ENCODE measurements at places on chromosomes 1 and 21.

DNA sequence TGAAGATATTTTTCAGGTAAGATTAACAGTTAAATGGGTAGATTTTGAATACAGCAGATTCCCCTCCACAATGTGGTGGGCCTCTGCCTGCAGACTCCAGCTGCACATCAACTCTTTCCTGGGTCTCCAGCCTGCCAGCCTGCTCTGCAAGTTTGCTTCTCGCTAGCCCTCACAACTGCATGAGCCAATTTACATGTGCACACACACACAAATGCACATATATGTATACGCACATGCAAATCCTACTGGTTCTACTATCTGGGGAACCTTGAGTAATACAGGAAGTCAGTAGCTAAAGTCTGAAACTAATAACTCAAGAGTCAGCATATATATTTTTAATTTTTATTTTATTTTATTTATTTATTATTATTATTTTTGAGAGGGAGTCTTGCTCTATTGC is 34.8 kb upstream of the QSOX1 start:
- no peaks in the 10 kb centered on the region for H3K4me1 ChIP-seq
- no peak for DNase-seq
- H3K27me3 ChIP-seq: no peaks in the 10 kb centered on the region
- H3K4me3 ChIP-seq: no peak overlapping the region
- H3K27ac ChIP-seq: no peak overlapping the region
- no peaks in the 10 kb centered on the region for H3K36me3 ChIP-seq

DNA sequence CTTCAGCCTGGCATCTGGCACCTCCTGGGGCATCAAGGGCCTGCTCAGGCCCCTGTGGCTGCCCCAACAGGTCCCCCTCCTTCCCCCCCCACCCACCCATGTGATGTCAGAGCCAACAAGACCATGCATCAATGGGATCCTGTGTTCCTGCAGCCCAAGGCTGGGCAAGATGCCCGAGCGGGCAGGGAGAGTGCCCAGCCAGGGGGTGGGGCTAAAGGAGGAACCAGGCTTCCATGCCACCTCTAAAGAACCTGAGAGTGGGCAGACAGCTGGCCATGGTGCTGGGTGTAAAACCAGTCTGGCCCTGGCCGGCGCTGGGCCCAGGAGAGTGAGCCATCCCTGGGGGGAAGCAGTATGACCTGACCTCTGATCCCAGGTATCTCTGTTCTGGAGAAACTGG is 7.6 kb downstream of the COL16A1 start:
- H3K4me3 ChIP-seq: no peak overlapping the region
- H3K36me3 ChIP-seq: no peaks in the 10 kb centered on the region
- no peak for DNase-seq
- H3K27me3 ChIP-seq: no peaks in the 10 kb centered on the region

- no peak overlapping the region for H3K27ac ChIP-seq
- H3K4me3 ChIP-seq: no peak overlapping the region
- no peaks in the 10 kb centered on the region for H3K36me3 ChIP-seq
- no peaks in the 10 kb centered on the region for H3K4me1 ChIP-seq
- no peak for DNase-seq
Measured at GRCh38 chr1:240232530-240232929, 140.8 kb downstream of the FMN2 start.

- H3K4me1 ChIP-seq: peaks cover 3% of the 10 kb centered on the region
- H3K4me3 ChIP-seq: no peak overlapping the region
- no peaks in the 10 kb centered on the region for H3K36me3 ChIP-seq
- no peak overlapping the region for H3K27ac ChIP-seq
- H3K27me3 ChIP-seq: no peaks in the 10 kb centered on the region
- DNase-seq: peak; percentile 21
Measured at GRCh38 chr1:92136341-92136740, 56.2 kb downstream of the BTBD8 start.

DNA sequence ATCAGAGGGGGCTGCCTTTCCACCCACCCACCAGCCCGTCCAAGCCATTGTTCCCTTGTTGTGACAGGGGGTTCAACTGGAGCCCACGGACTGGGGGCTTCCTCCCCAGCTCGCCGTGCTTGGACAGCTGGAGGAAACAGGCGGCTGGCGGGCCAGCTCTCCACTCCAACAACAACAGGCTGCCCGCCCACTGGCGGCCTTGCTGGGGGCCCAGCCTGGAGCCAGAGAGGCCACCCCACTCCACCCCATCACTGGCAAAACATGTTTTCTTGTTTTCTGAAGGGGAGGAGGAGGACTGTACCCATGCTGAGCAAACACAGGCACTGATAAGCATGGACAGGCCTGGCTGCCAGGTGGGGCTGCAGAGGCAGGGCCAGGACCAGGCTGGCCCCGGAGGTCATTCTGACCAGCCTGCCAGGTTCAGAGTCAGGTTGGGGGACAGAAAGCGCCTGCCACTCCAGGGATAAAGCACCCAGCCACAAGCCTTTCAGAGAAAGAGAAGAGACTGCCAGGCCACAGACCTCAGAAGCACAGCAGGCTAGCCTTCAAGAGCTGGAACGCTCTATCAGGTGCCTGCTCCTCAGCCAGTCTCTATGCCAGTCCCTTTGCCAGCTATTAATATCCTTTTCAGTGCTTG is 32.8 kb downstream of the GJA4 start:
- H3K27me3 ChIP-seq: peaks cover 3% of the 10 kb centered on the region
- no peaks in the 10 kb centered on the region for H3K4me1 ChIP-seq
- no peak overlapping the region for H3K4me3 ChIP-seq
- peak; percentile 97 for DNase-seq
- H3K27ac ChIP-seq: no peak overlapping the region

GRCh38 chr21:24577301-24577700 is 1030.0 kb downstream of the MRPL39 start:
- no peaks in the 10 kb centered on the region for H3K4me1 ChIP-seq
- H3K36me3 ChIP-seq: no peaks in the 10 kb centered on the region
- H3K27ac ChIP-seq: no peak overlapping the region
- no peak for DNase-seq
